ENCODE measurements at places on chromosomes 7 and 10.

GRCh38 chr10:22319547-22319979 lies 1.3 kb upstream of the BMI1 start:
- DNase-seq, result no peak

DNA sequence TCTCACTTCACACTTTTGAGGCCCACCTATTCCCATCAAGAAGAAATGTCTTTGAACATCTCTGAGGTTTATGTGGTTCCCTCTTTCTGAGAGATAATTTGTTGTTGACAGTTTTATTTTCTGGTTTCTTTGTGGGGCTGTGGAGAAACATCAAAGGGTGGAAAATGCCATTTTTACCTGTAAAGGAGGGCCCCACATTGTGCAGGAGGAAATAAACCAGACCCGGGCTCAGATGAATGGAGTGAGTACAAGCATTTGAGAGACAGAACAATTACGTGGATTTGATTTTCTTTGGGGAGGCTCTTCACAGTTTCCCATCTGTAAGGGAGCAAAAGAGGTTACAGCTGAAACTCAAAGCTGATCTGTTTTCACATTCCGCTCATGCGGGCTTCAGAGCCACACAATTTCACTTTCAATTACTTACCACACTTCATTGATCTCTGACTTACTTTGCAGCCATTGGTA lies 29.8 kb downstream of the ITPRIP start:
- no peak for DNase-seq

DNA sequence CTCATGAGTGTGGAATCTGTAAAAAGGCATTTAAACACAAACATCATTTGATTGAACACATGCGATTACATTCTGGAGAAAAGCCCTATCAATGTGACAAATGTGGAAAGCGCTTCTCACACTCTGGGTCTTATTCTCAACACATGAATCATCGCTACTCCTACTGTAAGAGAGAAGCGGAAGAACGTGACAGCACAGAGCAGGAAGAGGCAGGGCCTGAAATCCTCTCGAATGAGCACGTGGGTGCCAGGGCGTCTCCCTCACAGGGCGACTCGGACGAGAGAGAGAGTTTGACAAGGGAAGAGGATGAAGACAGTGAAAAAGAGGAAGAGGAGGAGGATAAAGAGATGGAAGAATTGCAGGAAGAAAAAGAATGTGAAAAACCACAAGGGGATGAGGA lies 207.7 kb downstream of the ZEB1 start:
- peak; percentile 57 for DNase-seq

DNA sequence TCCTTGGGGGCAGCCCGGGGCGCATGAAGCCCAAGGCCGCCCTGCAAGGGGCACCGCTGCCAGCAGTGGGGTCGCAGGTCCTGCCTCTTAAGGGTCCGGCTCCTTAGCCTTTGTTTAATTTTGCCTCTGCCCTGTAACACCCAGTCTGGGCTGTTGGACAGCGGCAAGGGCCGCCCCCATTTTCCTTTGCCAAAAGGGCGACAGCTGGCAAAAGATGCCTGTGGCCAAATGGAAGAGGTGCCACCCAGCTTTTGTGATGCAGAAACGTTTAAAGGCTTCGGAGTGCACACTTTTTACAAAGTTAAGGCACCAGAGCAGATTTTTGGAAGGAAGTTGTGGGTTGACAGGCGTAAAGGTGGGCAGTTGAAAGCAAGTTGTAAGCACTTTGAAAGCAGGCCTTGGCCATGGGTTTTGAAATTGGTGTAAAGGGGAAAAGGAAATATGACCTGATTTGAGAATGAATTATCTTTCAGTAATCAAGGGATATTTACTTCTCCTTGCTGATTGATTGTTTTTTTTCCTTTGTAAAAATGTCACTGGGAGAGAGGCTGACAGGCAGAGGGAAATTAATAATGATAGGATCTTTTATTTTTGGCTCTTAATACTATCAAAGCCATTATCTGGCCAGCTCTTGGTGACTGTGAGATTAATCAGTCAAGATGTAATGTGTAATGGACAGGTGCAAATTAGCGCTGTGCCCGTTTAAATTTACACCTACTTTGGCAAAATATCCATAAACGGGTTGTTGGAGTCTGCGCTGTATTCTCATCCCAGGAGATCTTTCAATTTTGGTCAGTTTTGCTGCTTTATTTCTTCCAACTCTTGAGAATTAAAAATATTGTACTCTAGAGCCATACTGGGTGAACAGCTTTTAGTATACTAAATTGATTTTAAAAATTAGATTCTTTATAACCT lies 1.2 kb downstream of the CASD1 start:
- DNase-seq, result peak; percentile 78

DNA sequence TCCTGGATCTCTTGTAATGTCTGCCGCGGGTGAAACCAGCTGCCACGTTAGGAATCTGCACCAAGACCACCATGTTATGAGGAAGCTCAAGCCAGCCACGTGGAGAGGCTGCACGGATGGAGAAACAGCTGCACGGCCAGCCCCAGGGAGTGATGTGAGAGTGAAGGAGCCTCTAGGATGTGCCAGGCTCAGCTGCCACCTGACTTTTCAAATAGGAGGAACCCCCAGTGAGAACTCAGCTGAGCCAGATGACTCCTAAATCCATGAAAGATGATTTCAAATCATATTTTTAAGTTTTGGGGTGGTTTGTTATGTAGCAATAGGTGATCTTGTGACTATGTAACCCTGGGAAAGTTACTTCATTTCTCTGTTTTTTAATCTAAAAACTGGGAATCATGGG lies 71.7 kb downstream of the PRKAG2 start:
- no peak for DNase-seq

DNA sequence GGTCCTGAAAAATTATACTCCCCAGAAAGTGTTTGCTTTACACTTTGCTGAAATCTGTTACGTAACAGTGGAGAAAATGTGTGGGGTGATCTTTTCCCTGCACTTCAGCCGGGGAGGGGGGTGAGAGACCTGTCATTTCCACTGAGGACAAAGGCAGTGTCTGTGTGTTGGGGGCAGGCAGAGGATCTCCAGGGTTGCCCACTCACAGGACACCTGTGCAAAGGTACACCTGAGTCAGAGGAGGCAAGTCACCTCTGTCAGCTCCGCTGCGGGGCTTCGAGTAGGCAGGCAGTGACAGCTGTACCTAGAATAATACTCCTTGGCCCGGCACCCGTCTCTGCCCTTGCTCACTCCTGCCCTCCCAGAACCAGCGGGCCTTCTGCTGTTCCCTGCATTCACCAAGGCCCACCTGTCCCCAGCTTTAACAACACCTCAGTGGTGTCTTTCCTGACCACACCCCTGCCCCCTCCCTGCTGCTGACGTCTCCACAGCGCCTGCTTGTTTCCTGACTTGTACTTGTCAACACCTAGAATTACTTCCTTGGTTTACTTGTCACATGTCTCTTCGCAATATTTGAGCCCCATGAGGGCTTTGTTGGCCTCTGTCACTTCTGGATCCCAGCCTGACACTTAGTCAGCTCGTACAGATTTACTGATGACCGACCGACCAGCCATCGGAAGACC lies 159.2 kb downstream of the NEURL1 start:
- no peak for DNase-seq

GRCh38 chr7:150357270-150357669 lies 11.4 kb upstream of the REPIN1 start:
- DNase-seq, result no peak

GRCh38 chr10:61140765-61141392 lies 196.9 kb upstream of the RHOBTB1 start:
- DNase-seq, result peak; percentile 73

GRCh38 chr7:75909521-75910132 lies 5.3 kb upstream of the POR start:
- DNase-seq, result no peak

DNA sequence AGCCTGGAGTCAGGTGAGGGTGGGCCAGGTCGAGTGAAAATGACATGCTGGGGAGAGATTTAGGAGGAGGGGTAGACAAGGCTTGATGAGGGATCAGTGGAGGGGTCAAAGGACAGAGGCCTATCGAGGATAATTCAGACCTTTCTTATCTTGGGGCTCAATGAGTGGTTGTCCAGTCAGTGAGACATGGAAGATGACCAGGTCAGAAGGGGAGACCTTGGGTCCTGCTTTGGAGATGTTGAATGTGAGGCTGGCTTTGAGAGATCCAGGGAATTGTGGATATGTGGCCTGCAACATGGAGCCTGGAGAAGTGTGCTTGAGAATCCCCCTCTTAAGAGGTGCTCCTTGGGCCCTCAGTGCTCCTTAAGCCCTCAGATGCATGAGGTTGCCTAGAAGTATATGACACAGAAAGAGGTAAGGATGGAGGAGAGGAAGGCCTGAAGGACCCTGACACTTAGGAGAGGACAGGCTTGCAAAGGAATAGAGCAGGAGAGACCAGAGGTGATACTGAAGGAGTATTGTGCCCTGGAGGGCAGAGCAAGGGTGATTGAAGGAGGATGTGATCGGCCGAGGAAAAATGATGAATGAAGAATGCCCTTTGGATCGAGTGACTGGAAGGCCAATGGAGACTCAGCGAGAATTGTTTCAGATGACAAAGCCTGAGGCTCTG lies 129.8 kb upstream of the GPR26 start:
- no peak for DNase-seq

- no peak for DNase-seq
These were observed 3.7 kb downstream of the GCC1 start for GRCh38 chr7:127581716-127582115.

GRCh38 chr10:32150532-32151101 lies 94.4 kb upstream of the KIF5B start:
- DNase-seq, result no peak

DNA sequence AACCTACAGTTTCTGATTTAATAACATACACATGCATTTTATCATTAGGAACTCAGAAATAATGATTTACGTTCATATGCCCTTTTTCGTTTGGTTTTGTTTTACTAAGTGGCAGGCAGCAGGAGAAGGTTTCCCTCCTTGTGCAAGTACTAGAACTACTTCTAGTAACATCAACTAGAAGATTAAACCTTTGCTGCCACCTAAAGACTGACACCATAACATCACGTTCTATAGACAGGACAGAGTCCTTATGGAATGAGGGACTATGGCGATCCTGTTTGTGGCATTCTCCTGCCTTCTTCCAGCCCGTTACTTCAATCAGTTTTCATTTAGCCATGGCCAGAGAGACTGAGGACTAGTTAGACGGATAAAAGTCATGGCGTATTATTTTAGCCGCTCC lies 53.2 kb downstream of the GAD2 start:
- peak; percentile 74 for DNase-seq

DNA sequence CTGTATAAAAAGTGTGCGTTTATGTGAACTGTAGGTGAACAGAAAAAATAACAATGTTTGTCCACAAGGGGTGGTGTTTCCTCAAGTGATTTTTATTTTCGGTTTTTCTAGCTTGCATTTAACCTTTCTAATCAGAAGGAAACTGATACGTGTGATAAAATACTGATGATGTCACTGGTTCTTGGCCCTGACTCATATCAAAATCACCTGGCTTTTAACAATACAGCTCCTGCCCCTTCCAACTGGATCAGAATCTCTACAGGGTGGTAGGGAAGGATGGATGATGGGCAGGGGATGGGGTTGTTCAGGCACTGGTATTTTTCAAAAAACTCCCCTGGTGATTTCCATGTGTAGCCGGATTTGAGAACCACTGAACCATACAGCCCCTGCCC lies 10.9 kb downstream of the NPFFR1 start:
- DNase-seq, result peak; percentile 54

DNA sequence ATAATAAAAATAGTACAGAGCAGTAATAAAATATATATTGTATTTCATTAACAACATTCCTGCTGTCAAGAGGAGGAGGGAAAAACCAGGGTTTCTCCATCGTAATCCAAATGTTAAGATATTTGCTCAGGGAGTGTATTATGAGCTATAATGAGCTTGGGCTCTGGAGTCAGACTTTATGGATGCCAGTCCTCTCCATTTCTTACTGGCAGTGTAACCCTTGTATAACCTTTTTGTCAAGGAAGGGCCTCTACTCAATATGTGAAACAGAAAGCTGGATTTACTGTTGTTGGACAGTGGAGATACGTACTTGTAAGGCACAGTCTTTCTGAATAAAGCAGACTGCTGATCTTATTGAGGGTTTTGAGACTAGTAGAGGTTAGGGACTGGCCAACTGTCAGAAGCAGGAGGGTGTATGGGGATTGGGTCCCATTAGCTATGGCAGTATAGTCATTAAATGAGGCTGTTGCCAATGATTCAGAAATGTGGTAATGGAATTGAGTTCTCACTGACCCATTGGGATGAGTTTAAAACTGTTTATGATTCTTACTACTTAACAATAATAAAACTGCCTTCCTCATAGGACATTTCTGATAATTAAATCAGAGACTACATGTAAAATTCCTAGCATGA lies 56.5 kb downstream of the ZNF277 start:
- no peak for DNase-seq

DNA sequence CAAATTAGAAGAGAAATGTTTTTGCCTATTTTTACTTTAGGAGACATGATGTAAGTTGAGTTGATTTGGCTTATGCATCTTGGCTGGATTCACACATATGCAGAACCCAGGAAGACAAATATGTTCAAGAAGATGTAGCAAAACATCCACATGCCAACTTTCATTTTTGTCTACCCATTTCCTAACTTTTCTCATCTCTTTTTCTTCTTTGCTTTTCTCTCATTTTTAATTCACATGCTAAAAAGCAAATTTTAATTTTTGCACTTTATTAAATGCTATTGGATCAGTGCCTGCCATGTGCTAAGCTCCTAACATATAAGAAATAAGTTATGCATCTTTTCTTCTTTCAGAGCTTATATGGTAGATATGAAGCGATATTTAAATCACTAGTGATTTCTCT lies 143.7 kb upstream of the GRM3 start:
- DNase-seq, result no peak

DNA sequence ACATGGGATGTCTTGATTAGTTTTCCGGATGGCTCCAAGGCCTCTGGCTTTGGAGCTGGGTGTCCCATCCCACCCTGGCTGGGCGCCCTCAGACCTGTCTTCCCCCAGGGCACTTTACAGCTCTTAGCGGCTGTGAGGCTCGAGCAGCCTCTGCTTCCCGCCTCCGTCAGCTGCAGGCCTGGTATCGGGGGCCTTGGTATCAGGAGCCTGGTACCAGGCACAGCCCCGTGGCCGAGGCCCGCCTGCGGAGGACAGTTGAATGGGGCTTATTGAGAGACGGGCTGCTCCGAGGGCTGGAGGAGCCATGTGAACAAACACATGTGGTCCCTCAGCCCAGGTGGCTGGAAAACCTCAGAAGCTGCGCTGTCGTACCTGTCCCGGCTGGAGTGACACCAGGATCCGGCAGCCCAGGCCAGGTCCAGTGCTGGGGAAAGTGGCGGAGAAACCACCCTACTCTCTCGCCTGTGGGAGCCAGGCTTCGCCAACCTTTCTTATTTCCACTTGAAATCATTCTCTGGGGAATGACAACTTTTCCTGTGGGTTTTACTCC lies 23.9 kb upstream of the AP5Z1 start:
- no peak for DNase-seq

DNA sequence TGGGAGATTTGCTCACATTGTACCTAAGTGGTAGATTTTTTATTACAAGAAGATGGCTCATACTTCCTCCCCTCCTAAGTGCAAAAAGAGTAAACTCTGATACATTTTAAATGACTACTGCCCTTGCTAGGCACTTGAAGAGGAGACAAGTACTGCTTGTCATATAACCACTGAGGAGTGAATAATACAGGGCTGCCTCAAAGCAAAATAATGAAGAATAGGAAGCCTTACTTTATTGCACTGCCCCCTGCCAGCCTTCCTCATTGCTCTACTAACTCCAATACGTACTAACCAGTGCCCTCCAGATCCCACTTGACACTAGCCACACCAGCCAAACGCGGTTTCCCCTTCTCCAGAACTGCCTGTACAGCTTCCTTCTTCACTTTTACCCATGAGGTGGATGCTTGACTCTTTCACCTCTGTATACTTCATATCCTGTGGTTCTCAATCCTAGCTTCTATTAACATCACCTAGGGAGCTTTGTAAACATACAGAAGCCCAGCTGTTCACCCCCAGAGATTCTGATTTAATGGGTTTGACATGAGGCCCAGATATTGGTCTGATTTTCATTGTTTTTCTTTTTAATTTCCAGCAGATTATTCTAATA lies 11.7 kb upstream of the MTERF1 start:
- no peak for DNase-seq
